ENCODE measurements at places on chromosomes 4 and X.

- no peak for DNase-seq
Measured at GRCh38 chrX:22136711-22137110, 104.6 kb downstream of the PHEX start.

DNA sequence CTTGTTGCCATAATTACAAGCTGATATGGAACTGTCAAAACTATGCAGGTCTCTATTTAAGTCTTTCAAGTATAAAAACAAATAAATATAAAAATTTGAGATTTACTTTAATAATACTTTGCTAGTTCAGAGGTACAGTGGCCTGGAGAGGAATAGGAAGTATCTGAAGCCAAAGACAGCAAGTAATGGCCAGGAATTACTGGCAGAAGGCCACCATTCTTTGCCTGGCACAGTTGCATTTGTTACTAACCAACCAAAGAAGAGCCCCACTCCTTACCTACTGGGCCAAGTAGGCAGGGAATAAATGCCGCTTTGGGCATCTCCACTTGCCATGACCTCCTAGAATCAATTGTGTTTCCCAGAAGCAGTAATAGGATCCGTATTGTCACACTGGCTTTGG is 13.8 kb upstream of the ADAMTS3 start:
- no peak for DNase-seq

GRCh38 chr4:71841336-71841735 is 57.5 kb upstream of the GC start:
- no peak for DNase-seq

- DNase-seq = no peak
Measured at GRCh38 chrX:47112316-47112954, 32.1 kb downstream of the NDUFB11 start.

DNA sequence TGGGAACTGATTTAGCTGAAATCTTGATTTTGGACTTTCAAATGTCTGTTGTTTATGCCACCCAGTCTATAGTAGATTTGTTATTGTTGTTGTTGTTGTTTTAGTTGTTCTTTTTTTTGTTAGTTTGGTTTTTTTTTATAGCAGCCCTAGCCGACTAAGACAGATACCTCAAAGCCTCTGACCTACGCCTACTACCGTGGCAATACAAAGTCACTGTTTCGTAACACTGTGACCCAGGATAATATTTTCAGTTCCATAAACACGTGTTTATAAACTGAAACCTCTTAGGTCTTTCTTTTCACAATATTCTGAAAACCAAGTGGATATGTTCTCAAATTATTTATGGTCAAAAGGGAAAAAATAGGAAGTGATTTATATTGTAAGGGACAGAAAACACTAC is 32.8 kb downstream of the VCX2 start:
- DNase-seq = no peak

DNA sequence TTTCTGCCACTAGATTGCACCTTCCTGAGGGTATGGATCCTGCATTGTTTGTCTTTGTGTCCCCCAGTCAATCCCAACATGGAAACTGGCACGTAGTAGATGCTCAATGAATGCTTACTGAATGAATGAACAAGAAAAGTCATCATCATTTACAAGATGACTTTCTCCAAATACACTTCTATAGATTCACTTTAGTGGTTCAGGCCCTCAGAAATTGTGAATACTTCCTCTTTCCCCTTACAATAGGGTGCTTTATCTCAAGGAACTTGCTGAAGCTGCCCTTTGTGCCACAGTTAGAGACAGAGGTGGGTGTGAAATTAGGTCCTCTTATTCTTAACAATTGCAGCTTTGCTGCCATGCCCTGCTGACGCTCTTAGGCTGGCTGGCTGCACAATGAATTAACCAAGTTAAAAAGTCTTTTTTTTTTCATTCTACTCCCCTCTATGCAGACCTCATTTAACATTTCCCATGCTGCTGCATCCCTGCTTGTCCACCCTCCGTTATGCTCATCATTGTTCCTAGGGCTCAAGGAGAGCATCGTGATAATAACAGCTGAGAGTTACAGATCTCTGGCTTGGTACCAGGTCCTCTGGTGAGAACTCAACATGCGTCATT is 108.0 kb upstream of the ZNF518B start:
- DNase-seq = no peak

- no peak for DNase-seq
Measured at GRCh38 chr4:71209161-71209560, 129.7 kb upstream of the SLC4A4 start.

DNA sequence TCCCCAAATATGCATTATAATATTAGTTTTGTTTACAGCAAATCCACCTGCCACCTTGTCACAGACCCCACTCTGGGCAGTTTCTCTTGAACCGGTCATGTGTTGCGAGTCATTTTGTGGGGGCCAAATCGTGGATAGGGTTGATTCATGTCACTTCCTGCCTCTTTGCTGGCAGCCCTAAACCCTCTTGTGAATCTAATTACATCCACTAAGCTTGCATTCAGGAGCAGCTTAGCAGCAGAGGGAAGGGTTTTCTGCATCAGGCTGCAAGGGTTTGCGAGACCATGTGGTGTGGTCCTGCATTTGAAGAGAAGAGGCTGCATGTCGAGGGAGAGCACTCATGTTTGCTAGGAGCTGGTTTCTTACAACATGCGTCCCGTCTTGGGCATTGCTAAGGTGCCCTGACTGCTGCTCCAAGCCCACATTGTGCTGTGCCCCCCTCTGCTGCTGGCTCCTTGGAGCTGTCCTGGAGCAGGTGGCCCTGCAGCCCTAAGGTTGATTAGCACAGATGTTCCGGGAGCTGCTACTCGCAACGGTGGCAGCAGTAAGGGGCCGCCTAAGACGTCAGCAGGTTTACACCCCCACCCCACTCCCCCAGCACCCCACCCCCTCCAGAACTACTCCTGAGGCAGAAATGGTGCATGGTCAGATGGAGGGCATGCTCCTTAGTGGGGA is 88.9 kb upstream of the CLDN34 start:
- DNase-seq = peak; percentile 82

- no peak for DNase-seq
Measured at GRCh38 chr4:157896726-157897125, 276.1 kb downstream of the GASK1B start.

DNA sequence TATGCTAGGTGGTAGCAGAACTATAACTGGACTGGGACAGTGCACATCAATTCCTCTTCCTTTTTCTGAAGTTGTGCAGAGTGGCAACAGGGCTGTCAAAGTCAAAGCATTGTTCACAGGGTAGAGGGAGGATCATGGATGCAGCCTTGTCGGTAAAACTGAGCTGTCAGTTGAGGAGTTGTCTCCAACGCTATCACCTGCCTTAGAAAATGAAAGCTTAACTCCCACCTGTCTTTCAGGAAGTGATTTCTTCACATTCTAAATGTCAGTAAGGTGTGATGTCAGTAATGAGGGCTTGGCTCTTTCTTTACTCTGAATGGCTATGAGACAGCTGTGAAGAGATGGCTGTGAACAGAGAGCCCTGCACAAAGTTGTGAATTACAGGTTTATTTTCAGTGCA is 66.4 kb upstream of the BANK1 start:
- no peak for DNase-seq

GRCh38 chr4:165793236-165793635 is 79.8 kb upstream of the TLL1 start:
- DNase-seq = no peak

- DNase-seq = no peak
Measured at GRCh38 chr4:102180046-102180445, 165.2 kb downstream of the SLC39A8 start.

GRCh38 chrX:145292218-145292617 is 44.9 kb downstream of the SPANXN1 start:
- DNase-seq = no peak

DNA sequence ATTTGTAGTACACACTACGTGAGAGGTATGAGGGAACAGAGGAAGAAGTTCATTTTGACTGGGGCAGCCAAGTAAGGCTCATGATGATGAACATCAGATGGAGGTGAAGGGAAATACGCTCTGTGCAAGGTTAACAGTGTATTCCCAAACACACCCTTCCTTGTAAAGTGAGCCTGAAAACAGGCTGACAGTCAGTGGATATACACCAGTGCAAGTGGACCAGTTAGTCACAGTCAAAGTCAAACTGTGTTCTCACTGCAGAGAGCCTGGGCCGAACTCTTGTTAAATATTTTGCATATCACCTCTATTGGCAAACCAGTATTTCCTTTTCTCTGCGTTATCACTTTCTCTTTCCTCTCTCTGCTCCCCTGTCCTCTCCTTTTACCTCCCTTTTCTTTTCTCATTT is 23.4 kb upstream of the RHOH start:
- DNase-seq = no peak

DNA sequence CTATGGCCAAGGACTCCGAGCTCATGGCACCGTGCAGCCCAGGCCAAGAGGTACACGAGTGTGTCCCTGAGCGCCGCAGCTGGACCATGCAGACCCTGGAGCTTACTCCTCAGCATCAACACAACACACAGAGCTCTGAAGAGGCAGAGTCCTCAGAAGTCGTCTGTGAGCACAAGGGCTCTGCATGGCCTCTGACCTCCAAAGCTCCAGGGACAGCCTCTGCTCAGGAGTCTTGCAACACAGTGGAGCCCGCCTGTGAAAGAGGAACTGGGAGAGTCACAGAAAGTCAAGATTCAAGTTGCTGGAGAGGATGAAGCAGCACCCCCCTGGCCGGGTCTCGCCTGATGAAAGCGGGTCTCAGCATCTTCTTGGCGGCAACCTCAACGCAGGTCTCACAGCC is 2.9 kb downstream of the LRPAP1 start:
- DNase-seq = no peak

GRCh38 chrX:132226169-132226568 is 6.9 kb upstream of the RAP2C start:
- DNase-seq = peak; percentile 6

DNA sequence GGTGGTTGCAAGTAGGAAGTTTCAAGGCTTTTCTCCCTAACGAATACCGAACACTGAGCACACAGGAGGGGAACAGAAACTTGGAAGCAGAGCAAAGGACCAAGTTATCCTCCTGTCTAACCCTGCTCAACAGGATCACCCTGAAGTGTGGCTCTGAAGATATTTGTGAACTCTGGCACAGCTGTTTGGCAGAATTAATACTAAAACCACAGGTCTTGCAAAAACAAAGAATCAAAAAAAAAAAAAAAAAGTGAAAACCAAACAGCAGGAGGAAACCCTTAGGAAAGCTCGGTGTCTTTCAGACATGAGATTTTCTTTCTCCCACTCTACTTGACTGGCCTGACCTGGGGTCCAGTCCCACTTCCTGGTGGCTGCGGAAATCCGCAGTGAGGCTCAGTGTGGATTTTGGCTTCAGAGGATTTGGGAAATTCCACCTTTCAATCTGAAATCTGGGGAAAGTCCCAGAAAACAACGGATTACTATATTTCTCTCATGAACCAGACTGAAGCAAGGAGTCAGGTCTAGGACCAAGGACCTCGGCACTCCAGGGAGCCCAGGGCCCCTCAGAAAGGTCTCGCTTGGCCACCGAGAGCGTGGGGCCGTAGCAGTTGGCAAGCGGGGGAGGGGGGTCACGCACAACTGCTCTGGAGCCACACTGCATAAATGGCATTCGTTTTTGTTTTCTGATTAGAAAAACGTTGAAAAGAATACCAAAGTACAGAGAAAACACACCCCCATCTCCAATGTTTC is 867 bp downstream of the TIFA start:
- no peak for DNase-seq

DNA sequence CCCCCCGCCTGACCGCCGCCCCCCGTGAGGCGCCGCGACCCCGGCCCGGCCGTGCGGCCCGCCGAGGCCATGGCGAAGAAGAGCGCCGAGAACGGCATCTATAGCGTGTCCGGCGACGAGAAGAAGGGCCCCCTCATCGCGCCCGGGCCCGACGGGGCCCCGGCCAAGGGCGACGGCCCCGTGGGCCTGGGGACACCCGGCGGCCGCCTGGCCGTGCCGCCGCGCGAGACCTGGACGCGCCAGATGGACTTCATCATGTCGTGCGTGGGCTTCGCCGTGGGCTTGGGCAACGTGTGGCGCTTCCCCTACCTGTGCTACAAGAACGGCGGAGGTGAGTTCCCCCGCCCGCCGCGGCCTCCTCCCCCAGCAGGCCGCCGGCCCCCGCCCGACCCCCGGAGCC is 780 bp downstream of the SLC6A8 start:
- no peak for DNase-seq

GRCh38 chrX:122135070-122135469 is 1049.0 kb upstream of the GRIA3 start:
- DNase-seq = no peak

DNA sequence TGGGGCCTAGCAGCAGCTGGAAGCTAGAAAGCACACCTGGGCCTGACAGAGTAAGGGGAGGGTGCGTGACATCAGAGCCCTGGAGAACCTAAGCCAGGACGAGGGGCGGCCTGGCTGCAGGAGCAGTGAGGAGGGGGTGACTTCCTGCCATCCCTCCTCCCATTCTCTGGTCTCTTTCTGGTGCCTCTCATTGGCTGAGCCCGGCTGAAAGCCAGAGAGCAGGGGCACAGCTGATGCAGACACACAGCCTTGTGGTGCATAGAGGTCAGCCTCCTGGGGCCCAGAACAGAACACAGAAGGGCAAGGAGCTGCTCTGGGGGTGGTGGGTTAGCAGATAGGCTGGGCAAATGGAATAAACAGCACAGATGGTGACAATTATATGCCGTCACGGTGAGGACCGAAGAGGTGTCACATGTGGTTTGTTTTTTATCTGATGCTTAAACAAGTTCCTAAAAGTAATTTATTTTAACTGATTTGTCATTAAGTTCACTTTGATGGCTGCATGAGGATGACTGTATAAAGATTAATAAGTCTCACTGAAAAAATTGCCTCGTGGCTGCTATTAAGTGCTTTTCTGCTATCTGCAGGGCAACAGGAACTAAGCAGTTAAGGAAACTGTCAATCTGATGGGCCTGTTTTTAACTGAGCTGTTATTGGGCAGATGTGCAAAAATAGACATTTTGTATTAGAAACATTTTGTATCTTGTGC is 102.0 kb downstream of the FNIP2 start:
- no peak for DNase-seq

- no peak for DNase-seq
Measured at GRCh38 chr4:81343536-81343935, 128.2 kb downstream of the RASGEF1B start.

DNA sequence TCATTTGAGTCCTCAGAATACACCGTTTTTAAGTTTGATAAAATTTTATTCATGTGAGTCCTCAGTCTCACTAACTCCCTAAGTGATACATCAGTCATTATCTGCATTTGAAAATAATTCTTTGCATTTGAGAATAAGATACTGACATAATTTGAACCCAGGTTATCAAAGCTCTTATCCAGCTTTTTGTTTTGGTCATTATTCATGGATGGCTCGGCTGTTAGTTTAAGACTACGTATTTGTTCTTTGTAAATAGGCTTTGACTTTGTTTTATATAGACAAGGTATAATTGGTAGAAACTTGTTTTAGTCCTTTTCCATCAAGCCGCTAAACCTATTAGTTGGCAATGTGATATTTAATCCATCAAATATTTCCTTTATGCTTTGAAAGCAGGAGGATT is 7.9 kb downstream of the SPRY1 start:
- no peak for DNase-seq

GRCh38 chrX:26651755-26652154 is 435.8 kb downstream of the MAGEB5 start:
- no peak for DNase-seq

GRCh38 chr4:39648827-39649558 is 10.3 kb upstream of the SMIM14 start:
- DNase-seq = no peak

DNA sequence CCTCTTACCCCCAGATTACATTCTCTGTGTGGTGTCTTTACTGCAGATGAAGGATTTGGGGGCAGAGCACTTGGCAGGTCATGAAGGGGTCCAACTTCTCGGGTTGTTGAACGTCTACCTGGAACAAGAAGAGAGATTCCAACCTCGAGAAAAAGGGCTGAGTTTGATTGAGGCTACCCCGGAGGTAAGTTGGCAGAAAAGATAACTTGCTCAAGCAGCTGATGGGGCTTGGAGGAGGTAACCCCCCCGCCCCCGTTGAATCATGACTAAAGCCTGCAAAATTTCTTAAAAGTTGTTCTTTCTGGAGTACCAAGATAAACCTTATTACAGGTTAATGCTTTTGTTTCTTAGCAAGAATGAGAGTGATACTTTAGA is 1.5 kb downstream of the CCNG2 start:
- DNase-seq = no peak

All from NCI-H1105 treated with DMSO at 0.1 percent for 48 hours (cell line).